ENCODE measurements at places on chromosomes 1 and 21.
A peak's percentile ranks its signal among the peaks of the same experiment; 100 is the strongest.

DNA sequence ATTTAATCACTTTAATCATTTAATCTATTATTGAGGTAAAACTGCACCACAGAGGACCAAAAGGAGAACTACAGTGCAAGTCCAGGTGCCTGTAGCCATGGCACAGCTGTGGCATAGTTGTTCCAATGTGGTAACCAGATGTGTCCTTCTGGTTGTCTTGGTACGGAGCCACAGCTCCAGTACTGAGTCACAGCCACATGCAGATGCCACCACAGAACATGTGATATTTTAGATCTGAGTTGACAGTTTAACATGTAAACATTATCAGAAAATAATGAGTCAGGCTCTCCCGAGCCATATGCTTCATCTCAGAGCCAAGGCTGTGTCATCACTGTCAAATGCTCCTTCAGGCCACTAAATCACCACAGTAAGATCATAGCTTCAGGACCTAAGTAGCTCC lies 56.4 kb upstream of the RGS7 start:
- no peak for DNase-seq

GRCh38 chr1:40872276-40872675 lies 10.1 kb upstream of the CITED4 start:
- no peak for DNase-seq

- DNase-seq, result no peak
These were observed 87.9 kb downstream of the PLPP3 start for GRCh38 chr1:56491441-56491840.

- no peak for DNase-seq
These were observed 108.5 kb upstream of the SERTAD4 start for GRCh38 chr1:210123924-210124589.

GRCh38 chr21:41881051-41881450 lies 1.9 kb upstream of the PRDM15 start:
- no peak for DNase-seq

DNA sequence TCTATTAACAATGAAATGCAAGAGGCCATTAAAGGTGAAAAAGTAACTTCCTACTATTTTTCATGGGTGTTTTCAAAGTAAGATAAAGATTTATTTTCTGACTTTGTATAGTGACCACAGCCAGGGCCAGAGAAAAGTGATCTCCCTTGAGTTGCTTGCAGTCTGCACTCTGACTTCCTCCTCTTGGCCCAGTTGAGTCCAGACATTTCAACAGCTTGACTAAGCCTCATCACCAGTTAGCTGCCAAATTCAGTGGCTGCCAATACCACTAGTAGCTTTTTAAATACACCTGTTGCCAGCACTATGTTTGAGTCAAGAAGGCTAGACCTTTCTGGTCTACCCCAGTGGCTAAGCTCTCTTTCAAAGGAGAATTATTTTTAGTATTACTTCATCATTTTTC lies 3.7 kb upstream of the NEK7 start:
- DNase-seq, result no peak

GRCh38 chr1:207405814-207406213 lies 48.3 kb upstream of the CR2 start:
- no peak for DNase-seq

DNA sequence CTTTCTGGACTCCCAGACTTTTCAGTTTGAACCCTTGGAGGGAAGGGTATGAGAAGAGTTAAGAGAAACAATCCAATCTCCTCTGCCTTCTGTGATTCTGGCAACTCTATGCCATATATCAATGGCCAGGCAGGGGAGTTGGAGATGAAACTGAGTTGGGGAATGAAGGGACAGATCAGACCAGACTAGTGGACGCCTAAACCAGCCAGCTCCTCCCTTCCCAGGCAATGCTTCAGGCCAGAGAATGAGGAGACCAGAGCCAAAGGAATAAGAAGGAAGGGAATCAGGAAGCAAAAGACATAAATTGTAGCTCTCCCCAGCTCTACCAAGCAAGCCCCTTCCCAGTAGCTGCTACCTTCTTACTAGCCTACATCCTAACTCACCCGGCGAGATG lies 22.7 kb downstream of the PLEKHA6 start:
- DNase-seq, result no peak

GRCh38 chr1:192709544-192709943 lies 73.6 kb downstream of the RGS13 start:
- DNase-seq, result no peak

DNA sequence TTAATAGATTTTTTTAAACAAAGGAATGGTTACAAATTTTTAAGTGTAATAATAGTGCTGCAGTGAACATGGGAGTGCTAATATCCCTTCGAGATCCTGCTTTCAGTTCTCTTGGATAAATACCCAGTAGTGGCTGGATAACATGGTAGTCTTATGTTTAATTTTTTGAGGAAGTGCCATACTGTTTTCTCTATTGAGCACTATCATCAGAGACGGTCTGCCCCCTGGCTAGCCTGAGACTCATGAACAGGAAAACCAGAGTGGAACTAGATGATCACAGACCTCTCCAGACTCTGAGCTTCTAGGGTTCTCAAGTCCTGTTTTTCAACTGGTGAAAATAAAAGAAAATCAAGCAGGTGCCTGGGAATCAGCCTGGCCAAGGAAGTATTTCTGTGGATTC lies 97.3 kb upstream of the MARK1 start:
- no peak for DNase-seq

DNA sequence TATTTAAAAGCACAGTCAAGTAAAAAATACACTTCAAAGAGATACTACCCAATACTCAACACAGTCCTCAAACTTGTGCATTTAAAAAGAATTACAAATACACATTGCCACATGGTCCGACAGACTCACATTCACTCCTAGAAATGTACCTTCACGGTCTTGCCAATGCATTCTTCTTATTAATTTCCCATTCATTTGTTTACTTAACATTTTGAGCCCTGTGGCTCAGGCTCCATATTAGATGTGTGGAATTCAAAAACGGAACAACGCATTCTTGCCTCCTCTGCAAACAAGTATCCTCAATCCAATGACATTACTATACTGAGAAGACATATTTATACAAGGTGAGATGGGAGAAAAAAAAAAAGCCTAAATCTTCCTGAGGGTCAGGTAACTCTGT lies 2.5 kb upstream of the DUSP23 start:
- DNase-seq, result no peak

DNA sequence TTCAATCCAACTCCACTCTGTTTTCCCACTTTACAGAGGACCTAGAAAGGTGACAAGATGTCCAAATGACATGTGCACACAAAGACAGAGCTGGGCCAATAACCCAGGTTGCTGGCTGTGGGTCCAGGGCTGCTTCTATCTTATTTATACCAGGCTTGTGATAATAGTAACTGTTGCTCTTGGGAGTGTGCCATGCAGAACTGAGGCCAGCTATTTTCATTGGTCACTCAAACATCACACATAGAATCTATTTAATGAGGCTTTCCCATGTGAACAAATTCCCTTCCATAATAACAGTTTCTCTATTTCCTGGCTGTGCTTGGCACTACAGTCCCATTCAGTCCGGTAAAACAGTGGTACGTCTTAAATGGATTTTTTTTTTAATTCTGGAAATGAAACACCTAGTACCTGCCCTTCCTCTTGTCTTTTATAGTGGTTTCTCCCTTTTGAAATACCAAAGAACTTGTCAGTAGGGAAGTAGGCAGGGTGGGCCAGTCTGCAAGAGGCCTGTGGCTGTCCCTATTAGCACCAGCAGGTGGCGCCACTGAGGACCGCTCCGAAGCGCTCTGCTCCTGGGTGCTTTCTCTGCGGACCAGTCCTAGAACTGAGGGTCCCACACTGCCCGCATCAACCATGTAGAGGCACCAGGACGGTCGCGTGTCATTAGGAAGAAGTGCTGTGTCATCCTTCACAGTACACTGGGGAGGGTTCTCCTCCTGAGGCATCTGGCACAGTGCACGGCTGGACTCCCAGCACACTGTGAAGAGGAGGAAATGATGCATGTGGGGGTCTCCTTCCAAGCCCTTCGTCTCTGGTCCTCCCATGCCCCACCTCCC lies 52.1 kb downstream of the GPR161 start:
- DNase-seq, result peak; percentile 41

DNA sequence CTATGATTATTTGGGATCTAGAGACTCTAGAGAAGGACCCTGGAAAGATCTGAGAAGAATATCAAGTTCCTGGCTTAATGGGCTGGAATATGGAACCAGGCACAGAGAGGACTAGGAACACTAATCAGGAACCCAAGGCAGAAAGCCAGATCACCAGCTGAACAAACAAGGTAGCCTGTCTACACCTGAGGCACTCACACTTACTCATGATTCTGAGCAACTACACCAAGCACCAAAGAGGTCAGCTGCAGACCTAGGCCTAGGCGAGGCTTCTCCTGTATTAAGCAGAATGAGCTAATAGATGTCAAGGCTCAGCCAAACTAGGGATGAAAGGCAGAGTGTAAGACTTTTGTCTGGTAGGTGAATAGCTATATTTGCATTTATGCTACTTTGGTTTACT lies 368.1 kb downstream of the LTN1 start:
- no peak for DNase-seq

DNA sequence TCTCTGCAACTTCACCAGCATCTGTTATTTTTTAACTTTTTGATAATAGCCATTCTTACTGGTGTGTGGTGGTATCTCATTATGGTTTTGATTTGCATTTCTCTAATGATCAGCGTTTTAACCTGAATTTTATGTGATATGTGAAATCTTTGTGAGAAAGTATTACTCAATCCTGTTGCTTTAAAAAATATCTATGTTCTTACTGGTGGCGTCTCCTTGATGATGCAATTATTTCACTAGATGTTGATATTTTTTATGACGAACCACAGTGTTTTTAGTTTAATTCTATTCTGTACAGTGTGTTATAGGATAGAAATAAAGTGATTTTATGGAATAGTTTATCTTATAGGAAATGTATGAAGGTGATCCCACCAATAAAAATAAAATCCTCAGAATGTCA lies 54.7 kb upstream of the GPR88 start:
- DNase-seq, result no peak

- no peak for DNase-seq
These were observed 26.6 kb downstream of the S100A10 start for GRCh38 chr1:151967091-151967490.

GRCh38 chr1:233960386-233960785 lies 55.9 kb downstream of the SLC35F3 start:
- DNase-seq, result no peak

DNA sequence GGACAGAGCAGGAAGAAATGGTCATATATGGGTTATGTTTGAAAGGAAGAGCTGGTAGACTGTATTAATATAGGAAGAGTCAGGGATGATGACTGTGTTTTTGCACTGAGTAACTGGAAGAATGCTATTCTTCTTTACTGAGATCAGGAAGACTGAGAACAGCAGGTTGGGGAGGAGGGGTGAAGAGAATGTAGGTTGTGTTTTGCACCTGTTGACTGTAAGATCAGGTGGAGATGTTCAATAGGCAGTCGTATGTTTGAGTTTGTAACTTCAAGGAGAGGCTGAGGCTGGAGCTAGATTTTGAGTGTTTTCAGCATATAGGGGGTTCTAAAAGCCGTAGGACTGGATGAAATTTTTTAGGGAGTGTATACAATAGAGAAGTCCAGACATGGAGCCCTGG lies 97.2 kb downstream of the CAMTA1 start:
- DNase-seq, result no peak

DNA sequence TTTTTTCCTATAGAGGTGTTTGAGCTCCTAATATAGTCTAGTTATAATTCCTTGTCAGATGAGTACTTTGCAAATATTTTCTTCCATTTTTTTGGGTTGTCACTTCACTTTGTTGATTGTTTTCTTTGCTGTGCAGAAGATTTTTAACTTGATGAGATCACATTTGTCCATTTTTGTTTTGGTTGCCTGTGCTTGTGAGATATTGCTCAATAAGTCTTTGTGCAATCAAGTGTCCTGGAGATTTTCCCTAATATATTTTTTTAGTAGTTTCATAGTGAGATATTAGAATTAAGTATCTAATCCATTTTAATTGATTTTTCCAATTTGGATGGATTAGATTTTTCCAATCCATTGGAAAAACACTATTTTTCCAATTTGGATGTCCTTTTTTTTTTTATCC lies 1395.5 kb downstream of the PLA2G4A start:
- DNase-seq, result no peak

DNA sequence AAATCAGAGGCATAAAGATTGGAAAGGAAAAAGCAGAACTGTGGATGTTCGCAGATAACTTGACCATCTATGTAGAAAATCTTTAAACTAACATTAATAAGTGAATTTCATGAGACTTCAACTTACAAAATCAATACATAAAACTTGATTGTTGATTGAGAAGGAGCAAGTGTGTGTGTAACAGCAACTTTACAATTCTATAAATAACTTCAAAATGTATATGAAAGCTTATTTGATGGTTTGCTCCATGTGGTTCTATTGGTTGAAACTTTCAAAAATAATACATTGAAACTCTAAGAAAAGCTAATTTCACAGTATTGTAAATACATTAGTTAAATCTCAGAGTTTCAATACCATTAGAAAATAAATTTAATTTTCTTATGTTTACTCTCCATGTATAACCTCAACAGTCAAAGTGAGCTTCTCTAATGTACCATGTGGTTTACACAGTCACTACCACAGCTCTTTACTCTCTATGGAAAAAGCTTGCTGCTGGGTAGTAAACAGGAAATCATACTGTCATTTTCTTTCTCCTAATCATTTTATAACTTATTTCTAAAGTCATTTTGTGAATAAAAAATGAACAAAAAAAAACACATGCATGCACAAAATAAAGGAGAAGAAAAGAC lies 12.0 kb downstream of the AKT3 start:
- DNase-seq, result no peak

- DNase-seq, result no peak
These were observed 222.0 kb upstream of the PKN2 start for GRCh38 chr1:88462096-88462487.

DNA sequence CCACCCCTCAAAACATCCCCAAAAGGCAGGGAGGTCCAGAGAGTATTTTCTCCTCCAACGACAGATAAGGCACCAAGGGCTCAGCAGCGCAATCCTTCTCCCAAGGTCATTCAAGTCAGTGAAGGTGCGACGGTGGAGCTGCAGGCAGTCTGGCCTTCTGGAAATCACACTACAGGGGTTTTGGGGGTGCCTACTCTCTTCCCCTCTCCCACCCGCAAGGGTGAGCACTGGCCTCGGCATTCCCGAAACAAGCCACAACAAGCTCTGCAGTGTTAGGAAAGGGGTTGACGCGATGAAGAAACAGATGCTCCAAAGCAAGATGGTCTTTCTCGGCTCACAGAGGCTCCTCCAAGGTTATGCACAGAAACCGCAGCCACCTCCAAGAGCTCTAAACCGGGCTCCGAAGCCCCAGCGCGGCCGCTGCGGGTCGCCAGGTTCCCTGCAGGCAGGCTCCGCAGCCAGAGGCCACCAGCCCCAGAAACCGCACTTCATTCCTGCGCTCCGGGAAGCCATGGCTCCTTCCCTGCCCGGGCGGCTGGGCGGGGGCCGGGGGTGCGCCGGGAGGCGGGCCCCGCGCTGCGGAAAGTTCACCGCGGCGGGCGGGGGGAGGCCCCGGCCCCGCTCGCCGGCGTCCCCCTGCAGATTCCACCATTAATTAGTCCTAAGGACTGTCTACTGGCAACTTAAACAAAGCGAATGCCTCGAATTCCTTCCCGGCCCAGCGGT lies 1.1 kb downstream of the LUZP1 start:
- DNase-seq, result no peak

GRCh38 chr1:160143695-160144094 lies 7.7 kb upstream of the ATP1A4 start:
- no peak for DNase-seq

GRCh38 chr1:240134596-240134995 lies 42.9 kb downstream of the FMN2 start:
- no peak for DNase-seq

Data from stimulated activated CD8-positive, alpha-beta memory T cell treated with anti-CD3 and anti-CD28 coated beads, Interleukin-7, amount 100 ng/mL, for 48 hours (primary cell).